ENCODE measurements at places on chromosomes 13 and 19. TPM values are rescaled to one million over a fixed set of nuclear protein-coding genes. Genes with fewer than 3 reads are reported as not detected.

- no peak for DNase-seq
Observed at GRCh38 chr13:110759710-110760109, 46.2 kb downstream of the ING1 start.

DNA sequence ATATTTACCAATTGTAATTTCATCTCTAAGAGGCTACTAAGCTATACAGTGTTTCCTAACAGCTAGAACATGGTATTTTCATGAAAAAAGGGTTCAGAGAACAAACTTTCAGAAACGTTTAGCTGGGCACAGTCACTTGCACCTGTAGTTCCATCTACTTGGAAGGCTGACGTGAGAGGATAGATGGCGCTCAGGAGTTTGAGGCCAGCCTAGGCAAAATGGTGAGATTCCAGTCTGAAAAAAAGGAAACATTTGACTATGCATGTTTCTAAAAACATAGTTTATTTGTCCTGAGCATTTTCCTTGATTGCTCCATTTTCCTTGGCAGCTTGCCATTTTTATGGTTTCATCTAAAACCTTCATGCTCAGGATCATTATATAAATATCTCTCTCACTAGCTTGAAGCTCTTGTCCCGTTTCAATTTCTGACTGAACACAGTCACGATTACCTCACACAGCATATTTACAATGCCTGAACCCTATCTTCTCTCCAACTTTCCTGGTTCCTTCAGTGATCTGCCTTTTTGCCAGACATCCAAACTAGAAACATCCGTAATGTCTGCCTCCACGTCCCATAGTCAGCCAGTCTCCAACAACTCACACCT lies 200.8 kb downstream of the RGCC start:
- DNase-seq: no peak

Gene CD22
- 1.4 TPM for total RNA-seq

Gene ERICH6B
- not detected for total RNA-seq

Gene CGB1
- total RNA-seq: not detected

DNA sequence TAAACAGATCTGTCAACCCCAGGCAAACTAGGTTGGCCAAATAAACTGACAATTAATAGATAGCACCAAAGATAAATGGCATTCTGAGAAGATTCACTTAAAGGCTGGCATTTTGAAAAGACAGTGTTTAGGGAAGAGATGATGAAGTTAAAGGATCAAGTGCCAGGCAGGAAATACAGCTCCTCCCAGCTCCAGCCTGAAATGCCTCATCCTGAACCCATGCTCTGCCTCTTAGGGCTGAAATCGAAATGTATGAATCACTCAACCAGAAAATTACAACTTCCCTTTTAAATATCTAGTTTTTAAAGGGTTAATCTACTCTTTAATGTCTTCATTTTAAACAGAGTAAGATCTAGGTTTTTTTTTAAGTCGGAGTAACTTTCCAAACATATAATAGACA lies 171.2 kb upstream of the UBL3 start:
- DNase-seq: no peak

Gene PSG1
- total RNA-seq: not detected

Gene ICAM5
- 3.1 TPM for total RNA-seq

Gene UBL3
- total RNA-seq: 12.3 TPM

Gene SLC6A16
- 0.20 TPM for total RNA-seq

Gene ZNF556
- not detected for total RNA-seq

DNA sequence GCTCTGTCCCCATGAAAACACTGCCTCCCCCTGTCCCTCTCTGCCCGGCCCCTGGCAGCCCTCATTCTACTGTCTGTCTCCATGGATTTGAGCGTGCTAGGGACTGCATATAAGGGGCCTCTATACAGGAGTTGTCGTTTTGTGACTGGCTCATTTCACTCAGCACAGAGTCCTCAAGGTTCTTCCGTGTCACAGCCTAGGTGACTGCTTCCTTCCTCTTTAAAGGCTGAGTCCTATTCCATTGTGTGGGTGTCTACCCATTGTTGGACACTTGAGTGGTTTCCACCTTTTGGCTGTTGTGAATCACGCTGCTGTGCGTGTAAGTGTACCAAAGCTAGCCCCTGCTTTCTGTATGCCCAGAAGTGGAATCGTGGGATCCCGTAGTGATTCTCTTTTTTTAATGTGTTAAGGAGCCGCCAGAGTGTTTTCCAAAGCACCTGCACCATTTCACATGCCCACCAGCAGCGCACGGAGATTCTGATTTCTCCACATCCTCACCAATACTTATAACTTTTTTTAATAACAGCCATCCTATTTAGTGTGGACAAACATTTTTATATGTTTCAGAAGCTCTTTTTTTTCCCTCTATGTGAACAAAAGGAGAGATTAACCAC lies 116.7 kb downstream of the COL4A2 start:
- DNase-seq: no peak

Gene IFNL3
- total RNA-seq: not detected

DNA sequence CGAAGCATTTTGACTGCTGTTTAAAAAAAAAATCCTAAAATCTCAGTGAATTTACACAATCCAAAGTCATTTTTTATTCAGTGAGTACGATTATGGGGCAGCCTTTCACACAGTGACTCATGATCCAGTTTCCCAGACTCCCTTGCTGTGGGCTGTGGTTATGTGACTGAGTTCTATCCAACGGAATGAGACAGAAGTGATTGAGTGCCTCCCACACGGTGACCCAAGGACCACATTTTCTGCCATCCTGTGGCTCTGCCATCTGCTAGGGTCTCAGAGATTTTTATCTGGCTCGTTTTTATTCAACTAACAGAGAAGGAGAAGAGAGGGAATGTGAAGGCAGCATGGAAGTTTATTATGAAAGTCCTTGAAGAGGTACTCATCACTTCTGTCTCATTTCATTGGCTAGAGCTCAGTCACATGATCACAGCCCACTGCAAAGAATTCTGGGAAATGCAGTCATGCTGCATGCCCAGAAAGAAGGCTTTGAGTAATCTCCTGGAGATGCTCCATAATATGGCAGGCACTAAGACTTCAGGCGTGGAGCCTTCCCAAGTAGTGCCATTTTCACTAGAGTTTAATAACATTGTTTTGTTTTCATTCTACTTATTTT lies 999.4 kb downstream of the UQCRFS1 start:
- DNase-seq: no peak

Gene ANGPTL8
- total RNA-seq: not detected

DNA sequence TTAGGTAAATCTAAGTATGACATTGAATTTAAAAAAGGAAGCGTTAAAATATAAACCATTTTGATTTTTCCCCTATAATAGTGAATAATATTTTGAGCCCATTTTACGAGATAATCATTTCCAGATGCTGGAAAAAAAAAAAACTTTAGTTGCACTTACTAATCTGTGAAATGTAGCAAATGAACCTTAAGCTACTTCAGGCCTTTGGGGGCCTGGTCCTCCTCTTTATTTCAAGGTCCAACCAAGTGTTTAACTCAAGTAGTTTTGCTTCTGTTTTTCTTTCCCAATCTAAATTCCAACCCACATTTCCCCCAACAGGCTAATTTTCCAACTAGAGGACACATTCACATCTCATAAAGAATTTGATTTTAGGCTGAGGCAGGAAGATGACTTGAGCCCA lies 101.2 kb downstream of the TNFRSF19 start:
- DNase-seq: no peak

- no peak for DNase-seq
Observed at GRCh38 chr13:40160618-40161350, 505.3 kb downstream of the COG6 start.

GRCh38 chr13:45396533-45397095 lies 21.6 kb downstream of the SLC25A30 start:
- DNase-seq: no peak

DNA sequence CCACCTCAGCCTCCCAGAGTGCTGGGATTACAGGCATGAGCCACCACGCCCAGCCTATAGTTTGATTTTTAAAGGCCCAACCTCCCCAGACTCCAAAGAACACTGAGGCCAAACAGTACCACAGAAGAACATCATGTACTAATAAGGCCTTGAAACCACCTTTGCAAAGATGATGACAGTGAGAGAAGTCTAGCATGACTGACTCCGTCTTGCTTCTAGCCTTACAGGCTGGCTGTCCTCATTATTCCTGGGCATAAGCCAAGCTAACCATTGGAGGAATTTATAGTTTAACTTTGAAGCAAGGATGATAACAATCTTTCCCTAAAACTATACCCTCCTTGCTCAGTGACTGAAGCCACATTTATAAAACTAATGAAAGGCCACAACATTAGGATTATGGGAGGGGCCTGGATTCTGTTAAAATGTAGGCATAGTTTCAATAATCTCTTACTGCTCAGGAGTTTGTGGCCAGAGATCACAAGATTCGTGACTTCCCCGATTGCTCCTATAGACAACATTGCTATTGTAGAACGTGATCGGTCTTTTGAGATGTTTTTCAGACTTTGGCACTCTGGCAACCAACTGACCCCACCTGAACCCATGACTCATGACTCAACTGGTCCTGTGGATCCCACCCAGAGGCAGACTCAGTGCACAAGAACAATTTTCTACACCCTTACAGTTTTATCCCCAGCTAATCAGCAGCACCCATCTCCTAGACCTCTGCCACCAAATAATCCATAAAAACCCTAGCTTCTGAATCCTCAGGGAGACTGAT lies 17.6 kb downstream of the GPR42 start:
- no peak for DNase-seq
